Activated CD4-positive, alpha-beta T cell treated with anti-CD3 and anti-CD28 coated beads for 1 hour (primary cell): ENCODE measurements at places on chromosomes 13 and 19.
A peak's percentile ranks its signal among the peaks of the same experiment; 100 is the strongest.

GRCh38 chr19:17441241-17442021 lies 7.0 kb downstream of the TMEM221 start:
- no peak for DNase-seq

- no peak for DNase-seq
These were observed 704.4 kb upstream of the PCDH20 start for GRCh38 chr13:62119739-62120700.

DNA sequence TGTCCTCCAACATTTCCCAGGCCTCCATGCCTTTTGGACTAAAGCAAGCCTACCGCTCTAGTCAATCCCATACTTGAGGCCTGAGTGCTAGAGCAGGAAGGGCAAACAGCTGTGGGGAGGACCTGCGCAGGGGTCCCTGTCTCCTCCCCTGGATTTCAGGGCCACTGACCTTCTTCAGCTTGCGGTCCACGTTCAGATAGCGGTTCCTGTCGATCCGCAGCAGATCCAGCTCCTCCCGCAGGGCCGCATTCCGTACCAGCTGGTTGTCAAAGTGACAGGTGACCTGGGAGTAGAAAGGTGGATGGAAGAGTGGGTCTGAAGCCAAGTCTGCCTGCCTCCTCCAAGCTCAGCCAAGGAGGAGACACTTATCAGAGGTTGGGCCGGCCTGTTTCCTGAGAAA lies 14.0 kb upstream of the EMP3 start:
- DNase-seq, result no peak

GRCh38 chr13:76285463-76285862 lies 600.7 kb downstream of the KCTD12 start:
- no peak for DNase-seq

GRCh38 chr13:80436571-80437169 lies 95.7 kb upstream of the SPRY2 start:
- DNase-seq, result no peak

DNA sequence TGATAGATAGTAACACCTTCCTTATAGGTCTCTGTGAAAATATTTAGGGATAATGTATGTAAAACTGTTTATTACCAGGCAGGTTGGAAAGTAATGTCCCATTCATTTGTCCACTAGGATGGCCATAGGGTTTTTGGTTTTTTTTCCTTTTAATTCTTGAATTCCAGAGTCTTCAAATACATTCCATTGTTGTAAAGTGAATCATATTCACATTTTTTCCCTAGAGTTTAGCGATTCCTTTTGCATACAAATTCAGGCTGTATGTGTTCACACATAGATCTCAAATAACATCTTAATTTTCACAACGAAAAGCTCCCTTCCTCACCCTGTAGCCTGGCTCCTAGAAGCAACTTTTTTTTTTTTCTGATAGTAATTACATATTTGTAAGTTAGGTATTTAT lies 1.8 kb upstream of the ZNF557 start:
- no peak for DNase-seq

GRCh38 chr19:44712864-44713515 lies 14.0 kb downstream of the CEACAM16 start:
- no peak for DNase-seq

DNA sequence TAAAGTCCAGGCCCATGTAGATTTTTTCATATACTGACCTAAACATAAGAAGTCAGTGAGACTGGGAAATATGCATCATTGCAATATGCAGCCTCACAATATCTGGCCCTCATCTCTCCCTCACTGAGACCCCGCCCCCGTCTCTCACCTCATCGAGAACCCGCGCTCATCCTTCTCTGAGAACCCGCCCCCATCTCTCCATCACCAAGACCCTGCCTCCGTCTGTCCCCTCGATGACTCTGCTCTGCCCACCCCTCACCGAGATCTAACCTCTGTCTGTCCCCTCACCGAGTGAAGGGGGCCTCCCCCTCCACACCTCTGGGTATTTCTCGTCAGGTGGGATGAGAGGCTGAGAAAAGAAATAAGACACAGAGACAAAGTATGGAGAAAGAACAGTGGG lies 20.5 kb upstream of the ZNF846 start:
- DNase-seq, result no peak

DNA sequence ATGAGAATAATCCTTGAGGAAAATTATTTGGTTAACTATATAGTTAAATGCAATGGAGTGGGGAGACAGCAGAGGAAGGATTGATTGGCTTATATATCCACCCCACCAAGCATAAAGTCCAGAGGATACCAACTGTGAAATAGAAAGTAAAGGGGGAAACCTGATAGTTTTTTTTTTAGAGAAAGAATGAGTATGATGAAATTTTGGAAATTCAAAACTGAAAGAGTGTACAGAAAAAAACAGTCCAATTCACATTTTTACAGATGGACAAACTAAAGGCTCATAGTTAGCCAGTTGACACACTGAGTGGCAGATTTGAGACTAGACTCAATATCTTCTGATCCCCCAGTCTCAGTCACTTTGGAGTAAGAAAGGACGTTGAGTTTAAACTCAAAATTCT lies 51.1 kb downstream of the FNDC3A start:
- DNase-seq, result no peak

DNA sequence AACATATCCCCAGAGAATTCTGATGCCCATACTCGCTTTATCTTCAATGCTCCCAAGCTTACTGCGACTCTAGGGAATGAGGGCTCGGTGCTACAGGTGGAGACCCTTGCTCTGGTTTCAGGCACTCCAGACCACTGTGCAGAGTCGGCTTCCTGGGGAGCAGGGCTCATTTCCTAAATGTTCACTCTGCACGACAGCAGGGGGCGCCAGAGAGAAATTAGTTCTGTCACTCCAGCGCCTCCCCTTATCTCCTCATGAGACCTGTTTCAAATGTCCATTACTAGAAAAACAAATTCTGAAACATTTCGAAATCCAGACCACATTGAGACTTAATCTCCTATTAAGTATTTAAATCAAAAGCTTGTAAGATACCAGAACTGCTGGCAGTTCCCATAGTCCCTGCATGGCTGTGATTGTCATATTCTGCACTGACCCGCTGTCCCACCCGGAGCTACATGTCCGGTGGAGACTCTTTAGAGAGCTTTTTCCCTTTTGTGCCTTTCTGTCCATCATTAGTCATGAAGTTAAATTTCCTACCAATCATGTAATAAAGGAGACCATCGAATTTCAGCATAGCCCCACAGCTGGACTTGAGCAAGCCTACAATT lies 22.4 kb downstream of the EPSTI1 start:
- peak; percentile 63 for DNase-seq

DNA sequence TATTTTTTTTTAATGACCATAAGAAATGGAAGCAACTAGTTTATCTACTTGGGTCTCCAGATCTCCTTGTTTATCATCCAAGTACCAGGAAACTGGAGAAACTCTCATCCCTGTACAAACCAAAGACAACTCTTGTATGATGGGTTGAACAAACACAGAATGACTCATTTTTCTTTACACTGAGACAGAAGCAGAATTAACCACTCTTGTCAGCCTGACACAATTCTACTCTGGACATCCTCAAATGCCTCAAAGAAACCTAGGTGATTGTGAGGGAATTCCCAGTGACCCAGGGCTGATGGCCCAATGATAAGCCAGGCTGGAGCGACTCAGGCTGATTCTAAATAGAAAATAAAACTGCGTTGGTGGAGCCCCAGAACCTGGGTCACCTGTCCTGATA lies 151.5 kb downstream of the ZNF737 start:
- no peak for DNase-seq

DNA sequence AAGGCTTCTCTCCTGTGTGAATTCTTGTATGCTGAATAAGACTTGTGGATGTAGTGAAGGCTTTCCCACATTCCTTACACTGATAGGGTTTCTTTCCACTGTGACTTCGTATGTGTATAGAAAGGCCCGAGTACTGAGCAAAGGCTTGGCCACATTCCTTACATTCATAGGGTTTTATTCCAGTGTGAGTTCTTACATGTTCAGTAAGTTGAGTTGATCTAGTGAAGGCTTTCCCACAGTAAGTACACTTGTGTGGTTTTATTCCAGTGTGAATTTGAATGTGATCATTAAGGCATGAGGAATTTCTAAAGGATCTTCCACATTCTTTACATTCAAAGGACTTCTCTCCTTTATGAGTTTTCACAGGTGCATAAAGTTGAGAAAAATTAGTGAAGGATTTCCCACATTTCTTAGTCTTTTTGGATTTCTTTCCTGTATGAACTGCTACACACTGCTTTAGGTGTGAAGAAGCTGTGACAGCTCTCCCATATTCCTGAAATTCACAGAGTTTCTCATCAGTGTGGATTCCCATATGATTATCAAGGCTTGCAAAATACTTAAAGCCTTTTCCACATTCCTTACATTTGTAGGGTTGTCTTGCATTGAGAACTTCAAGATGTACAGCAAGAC lies 10.4 kb downstream of the ZNF561 start:
- no peak for DNase-seq

DNA sequence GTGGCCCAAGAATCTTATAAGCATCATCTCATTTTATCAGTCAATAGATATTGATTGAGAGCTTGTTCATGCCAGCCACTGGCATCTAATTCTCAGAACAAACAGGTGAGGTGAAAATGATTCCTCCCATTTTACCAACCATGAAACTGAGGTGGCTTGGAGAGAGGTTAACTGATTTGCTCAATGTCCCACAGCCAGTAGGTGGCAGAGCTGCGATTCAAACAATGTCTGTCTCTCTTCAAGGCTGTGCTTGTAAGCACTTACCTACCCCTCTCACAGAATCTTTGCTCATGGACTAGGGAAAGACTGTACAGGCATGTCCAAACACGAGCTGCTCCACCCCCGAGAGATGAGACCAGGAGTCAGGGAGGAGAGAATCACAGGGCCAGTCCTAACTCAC lies 21.5 kb upstream of the GSX1 start:
- no peak for DNase-seq

DNA sequence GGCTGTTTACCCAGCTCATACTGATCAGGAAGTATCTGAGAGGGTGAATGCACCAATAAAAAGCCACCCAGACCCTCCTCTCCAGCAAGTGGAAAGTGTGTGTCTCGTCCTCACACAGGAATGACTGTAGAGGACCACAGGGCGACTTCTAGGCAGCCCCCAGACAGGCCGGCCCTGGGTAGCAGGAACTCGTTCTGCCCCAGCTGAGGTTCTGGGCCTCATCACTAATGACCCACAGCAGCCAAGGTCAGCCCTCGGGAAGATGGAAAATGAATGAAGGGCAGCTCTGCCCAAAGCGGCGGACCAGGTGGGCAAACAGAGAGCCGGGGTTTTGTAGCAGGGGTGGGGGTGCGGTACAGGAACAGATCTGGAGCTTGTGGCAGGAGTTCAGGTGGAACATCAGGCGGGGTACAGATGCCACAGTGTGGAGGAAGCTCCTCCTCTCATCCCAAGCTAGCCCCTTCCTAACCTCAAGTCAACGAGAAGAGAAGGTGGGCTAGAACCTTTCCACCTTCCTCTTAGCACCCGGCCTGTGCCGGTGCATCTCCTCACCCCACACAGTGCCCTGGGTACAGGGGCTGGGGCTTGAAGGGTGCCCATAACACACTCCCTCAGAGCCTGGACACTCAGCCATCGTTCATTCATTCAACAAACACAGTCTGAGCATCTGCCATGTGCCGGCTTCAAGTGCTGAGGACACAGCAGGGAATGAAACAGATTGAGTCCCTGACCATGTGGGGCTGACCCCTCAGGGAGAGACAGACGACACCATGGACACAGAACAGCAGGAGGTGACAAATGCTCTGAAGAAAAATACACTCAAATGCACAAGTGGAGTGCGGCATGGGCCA lies 36.2 kb downstream of the RFX2 start:
- no peak for DNase-seq

DNA sequence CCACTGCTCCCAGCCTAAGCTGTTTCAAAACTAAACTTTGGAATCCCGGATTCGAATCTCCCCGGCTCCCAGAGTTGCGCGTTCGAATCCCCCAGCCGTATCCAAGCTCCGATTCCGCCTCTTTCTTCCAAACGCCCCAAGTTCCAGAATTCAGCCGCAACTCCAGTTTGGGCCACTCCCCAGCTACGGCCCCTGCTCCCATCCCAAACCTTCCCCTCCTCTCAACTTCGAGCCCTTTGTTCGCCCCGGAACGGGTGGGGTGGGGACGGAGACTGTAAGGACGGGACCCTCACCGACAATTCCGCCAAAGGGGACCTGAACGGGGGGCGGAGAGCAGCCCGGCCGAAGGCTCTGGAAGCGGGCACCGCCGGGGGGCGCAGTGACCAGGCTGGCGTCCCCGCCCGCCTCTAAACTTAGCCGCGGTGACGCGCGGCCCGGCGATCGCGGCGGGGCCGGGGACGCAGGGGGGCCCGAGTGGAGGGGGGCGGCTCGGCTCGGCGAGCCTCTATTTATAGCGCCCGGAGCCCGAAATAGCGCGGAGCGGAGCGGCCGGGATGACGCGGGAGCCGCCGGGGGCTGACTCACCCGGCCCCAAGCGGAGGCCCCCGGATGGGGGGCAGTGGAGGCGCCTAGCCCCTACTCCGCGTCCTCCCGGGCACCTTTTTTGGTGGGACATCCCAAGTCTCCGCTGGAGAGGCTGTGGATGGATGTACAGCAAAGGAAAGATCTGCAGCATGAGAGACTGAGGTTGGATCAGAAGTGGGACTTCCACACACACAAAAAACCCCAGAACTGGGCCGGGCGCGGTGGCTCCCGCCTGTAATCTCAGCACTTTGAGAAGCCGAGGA lies 4.9 kb upstream of the ERCC1 start:
- no peak for DNase-seq

GRCh38 chr13:113040597-113041292 lies 64.8 kb upstream of the F7 start:
- DNase-seq, result no peak

GRCh38 chr19:14051980-14052379 lies 9.9 kb downstream of the PALM3 start:
- no peak for DNase-seq

- DNase-seq, result no peak
These were observed 26.3 kb upstream of the INTS6 start for GRCh38 chr13:51479199-51479523.

DNA sequence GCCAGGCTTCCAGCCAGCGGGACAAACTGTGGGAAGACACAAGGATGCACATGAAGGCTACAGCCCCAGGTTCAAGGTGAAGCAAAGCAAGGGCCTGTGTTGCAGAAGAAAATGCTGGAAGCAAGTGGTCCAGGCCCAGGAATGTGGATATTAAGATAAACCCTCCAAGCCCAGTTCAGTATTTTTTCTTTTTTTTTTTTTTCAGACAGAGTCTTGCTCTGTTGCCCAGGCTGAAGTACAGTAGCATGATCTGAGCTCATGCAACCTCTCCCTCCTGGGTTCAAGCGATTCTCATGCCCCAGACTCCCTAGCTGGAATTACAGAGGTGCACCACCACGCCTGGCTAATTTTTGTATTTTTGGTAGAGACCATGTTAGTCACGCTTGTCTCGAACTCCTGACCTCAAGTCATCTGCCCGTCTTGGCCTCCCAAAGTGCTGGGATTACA lies 4.4 kb downstream of the PRDX2 start:
- no peak for DNase-seq

DNA sequence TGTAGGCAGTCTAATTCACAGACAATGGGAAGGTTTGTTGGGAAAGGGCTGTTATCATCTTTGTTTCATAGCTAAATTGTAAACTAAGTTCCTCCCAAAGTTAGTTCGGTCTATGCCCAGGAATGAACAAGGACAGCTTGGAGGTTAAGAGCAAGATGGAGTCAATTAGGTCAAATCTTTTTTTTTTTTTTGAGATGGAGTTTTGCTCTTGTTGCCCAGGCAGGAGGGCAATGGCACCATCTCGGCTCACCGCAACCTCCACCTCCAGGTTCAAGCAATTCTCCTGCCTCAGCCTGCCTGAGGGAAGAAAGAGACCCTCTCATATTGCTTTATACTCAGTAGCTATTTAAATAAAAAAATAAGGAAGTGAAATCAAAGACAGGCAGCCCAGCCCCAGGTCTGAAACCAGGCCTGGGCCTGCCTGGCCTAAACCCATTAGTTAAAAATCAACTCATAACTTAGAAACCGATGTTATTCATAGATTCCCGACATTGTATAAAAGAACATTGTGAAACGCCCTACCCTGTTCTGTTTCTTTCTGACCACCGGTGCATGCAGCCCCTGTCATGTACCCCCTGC lies 297.4 kb upstream of the SGCG start:
- no peak for DNase-seq
